GM23338 (cell line): ENCODE measurements at places on chromosomes 6 and 20. TPM values are rescaled to one million over a fixed set of nuclear protein-coding genes. Genes with fewer than 3 reads are reported as not detected.

DNA sequence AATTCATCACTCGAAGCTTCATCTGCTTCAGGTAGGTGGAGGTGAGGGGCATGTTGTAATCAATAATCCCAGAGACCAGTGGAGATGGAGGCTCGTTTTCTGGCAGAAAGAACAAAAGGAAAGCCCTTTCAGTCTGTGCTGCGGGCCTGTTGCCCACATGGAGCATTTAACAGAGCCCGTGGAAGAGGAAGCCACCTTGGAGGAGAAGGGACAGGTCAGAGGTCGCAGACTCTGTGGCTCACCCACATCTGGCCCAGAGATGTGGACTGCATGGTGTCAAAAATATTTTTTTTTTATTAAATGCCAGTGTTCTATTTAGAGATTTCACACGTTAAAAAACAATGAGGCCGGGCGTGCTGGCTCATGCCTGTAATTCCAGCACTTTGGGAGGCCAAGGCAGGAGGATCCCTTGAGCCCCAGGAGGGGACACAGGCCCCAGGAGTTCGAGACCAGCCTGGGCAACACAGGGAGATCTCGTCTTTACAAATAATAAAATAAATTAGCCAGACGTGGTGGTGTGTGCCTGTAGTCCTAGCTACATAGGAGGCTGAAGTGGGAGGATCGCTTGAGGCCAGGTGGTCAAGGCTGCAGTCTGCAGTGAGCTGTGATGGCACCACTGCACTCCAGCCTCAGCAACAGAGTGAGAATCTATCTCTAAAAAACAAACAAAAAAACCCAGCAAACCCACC is 73.6 kb downstream of the NOL4L start:
- H3K36me3 ChIP-seq, result no peaks in the 10 kb centered on the region
- no peak overlapping the region for H3K27ac ChIP-seq
- peaks cover 23% of the 10 kb centered on the region for H3K4me1 ChIP-seq
- no peak for DNase-seq

DNA sequence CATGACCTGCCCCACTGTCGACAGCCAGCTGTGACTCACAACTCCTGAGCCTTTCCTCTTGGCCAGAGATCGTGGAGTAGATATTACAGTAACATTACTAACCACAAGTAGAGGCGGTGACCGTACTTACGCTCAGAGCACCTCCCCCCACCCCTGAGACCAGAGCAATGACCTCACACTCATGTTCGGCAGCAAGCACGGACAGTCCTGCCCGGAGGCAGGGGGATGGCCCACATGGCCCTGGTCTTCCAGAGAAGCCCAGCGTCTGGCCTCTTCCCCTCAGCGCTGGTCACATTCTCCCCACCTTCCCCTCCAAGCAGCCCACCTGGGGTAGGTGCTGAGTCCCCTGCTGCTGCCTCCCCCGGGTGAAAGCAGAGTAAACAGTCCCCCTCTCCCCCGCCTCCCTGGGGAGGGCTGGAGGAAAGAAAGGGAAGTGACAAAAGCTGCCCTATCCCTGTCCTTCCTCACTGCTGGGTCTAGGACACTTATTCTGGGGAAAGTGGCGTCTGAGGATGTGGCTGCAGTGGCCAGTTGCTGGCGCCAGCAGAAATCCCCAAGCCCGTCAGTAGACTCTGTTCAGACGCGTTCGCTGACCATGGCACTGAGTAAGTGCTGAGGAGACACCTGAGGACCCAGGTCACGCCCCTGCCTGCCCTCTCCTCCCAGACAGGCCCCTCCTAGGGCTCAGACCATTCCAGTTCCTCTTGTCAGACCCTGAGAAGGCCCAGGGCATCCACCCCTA is 68.5 kb downstream of the MRPL14 start:
- H3K27ac ChIP-seq, result no peak overlapping the region
- no peaks in the 10 kb centered on the region for H3K27me3 ChIP-seq
- no peak for DNase-seq
- H3K36me3 ChIP-seq, result no peaks in the 10 kb centered on the region
- H3K4me3 ChIP-seq, result no peak overlapping the region
- no peaks in the 10 kb centered on the region for H3K4me1 ChIP-seq

- no peak for DNase-seq
- no peaks in the 10 kb centered on the region for H3K27me3 ChIP-seq
- no peaks in the 10 kb centered on the region for H3K4me1 ChIP-seq
- H3K27ac ChIP-seq, result no peak overlapping the region
- no peak overlapping the region for H3K4me3 ChIP-seq
Observed at GRCh38 chr6:169452869-169453620, 199.4 kb upstream of the THBS2 start.

- 0 out of 2 replicates have a peak, but pooled peaks cover 5% of the 10 kb centered on the region for H3K4me1 ChIP-seq
- H3K4me3 ChIP-seq, result peak overlapping the region; percentile 84
- no peaks in the 10 kb centered on the region for H3K27me3 ChIP-seq
- no peak for DNase-seq
Observed at GRCh38 chr6:26158076-26158580, 70.9 kb downstream of the HFE start.

GRCh38 chr6:71029555-71029954 is 72.7 kb upstream of the B3GAT2 start:
- no peak overlapping the region for H3K4me3 ChIP-seq
- no peaks in the 10 kb centered on the region for H3K27me3 ChIP-seq
- no peak overlapping the region for H3K27ac ChIP-seq

KHDC1L gene
- total RNA-seq, result not detected in 2 replicates

GRCh38 chr6:78505178-78505577 is 362.2 kb upstream of the IRAK1BP1 start:
- no peak for DNase-seq
- H3K4me1 ChIP-seq, result no peaks in the 10 kb centered on the region

PGC gene
- not detected in 2 replicates for total RNA-seq

DNA sequence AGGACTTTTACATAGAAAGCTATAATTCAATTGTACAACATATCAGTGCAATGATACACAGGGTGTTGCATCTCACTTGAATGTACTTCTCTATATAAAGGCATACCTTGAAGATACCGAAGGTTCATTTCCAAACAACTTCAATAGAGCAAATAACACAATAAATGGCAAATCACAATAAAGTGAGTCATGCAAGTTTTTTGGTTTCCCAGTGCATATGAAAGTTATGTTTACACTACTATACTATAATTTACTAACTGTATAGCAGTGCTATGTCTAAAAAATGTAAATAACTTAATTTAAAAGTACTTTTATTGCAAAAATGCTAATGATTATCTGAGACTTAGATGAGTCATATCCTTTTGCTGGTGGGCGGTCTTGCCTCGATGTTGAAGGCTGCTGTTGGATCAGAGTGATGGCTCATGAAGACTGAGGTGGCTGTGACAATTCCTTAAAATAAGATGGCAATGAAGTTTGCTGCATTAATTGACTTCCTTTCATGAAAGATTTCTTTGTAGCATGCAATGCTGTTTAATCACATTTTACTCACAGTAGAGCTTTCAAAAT is 188.8 kb downstream of the TASP1 start:
- no peaks in the 10 kb centered on the region for H3K27me3 ChIP-seq
- H3K4me3 ChIP-seq, result no peak overlapping the region
- no peaks in the 10 kb centered on the region for H3K36me3 ChIP-seq
- DNase-seq, result no peak

GRCh38 chr6:118344014-118344670 is 204.0 kb upstream of the PLN start:
- H3K36me3 ChIP-seq, result no peaks in the 10 kb centered on the region
- no peaks in the 10 kb centered on the region for H3K27me3 ChIP-seq
- no peak for DNase-seq
- H3K27ac ChIP-seq, result no peak overlapping the region
- H3K4me3 ChIP-seq, result no peak overlapping the region
- no peaks in the 10 kb centered on the region for H3K4me1 ChIP-seq

DNA sequence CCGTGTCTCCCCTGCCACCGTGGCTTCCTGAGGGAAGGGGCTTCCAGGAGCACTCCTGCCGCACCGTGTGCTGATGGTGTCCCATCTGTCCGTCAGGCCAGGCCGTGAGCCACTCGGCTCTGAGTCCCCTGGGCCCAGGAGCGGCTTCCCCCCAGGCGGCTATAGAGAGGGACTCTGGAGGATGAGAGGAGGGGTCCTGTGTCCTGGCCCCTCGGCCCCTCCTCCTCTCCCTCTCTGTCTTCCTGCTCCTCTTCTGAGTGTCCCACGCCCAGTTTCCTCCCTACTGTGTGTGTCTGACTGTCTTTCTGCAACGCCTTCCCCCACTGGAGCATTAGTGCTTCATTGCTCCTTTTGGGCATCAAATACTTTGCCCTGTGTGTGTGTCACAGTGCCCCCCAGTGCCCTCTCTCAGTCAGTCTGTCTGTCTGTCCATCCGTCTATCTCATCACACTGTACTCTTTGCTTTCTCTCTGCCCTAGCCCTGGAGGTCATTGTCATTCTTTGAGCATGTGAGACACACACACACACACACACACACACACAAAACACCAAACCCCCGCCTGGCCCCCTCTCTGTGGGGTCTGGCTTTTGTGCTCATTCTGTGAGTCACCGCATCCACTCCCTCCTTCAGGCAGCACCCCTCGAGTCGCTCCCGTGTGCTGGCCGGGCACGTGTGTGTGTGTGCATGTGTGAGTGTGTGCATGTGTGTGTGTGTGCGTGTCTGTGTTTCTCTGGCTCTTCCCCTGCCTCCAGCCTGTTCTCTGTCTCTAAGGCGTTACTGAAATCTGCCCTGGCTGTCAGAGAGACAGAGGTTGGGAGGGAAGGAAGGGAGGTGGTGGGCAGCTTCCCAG is 71.9 kb downstream of the SRC start:
- no peak for DNase-seq
- H3K27me3 ChIP-seq, result peaks cover 6% of the 10 kb centered on the region; the same call in 1 of the 2 replicates
- H3K36me3 ChIP-seq, result no peaks in the 10 kb centered on the region

PRPH2 gene
- 0.52 and 0.89 TPM in 2 replicates for total RNA-seq

POU5F1 gene
- total RNA-seq, result 3,419 and 3,629 TPM in 2 replicates

DNA sequence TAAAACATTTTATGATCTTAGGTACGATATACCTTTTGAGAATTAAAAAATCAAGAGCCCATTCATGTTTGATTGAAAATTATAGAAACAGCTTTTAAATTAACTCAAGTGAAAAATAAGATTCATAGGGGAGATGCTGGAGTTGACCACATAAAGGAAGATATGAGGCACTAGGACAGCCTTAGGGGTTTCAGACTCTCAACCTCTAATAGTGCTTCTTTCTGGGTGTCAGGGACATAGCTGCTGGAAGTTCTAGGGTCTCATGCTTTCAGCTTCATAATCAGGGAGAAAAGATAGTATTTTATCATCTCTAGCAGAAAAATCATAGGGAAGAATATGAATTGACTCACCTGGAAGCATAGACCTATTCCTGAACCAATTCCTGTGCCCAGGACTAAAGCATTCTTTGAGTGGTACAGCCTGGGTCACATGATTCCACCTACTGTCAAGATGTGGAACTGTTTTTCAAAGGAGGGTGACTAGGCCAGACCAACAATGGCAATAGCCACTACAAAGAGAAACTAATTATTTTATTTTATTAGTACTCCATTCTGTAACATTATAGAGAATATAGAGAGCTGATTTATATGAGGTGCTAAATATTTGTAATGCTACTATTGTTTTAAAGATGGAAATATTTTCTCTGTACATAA is 27.8 kb upstream of the CENPW start:
- no peak overlapping the region for H3K4me3 ChIP-seq
- DNase-seq, result peak; percentile 62
- H3K27me3 ChIP-seq, result no peaks in the 10 kb centered on the region
- H3K4me1 ChIP-seq, result no peaks in the 10 kb centered on the region

DNA sequence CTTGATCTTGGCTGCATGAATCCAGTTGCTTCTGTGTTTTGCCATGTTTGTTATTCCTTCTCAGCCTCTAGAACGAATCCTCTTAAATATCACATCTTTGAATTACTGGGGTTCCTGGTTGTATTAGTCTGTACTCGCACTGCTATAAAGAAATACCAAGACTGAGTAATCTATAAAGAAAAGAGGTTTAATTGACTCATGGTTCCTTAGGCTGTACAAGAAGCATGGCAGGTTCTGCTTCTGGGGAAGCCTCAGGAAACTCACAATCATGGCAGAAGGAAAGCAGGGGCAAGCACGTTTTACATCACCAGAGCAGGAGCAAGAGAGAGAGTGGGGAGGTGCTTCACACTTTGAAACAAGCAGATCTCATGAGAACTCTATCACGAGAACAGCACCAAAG is 18.0 kb upstream of the BFSP1 start:
- no peaks in the 10 kb centered on the region for H3K27me3 ChIP-seq
- no peak overlapping the region for H3K4me3 ChIP-seq
- H3K27ac ChIP-seq, result no peak overlapping the region
- H3K4me1 ChIP-seq, result peaks cover 4% of the 10 kb centered on the region
- no peak for DNase-seq

DNA sequence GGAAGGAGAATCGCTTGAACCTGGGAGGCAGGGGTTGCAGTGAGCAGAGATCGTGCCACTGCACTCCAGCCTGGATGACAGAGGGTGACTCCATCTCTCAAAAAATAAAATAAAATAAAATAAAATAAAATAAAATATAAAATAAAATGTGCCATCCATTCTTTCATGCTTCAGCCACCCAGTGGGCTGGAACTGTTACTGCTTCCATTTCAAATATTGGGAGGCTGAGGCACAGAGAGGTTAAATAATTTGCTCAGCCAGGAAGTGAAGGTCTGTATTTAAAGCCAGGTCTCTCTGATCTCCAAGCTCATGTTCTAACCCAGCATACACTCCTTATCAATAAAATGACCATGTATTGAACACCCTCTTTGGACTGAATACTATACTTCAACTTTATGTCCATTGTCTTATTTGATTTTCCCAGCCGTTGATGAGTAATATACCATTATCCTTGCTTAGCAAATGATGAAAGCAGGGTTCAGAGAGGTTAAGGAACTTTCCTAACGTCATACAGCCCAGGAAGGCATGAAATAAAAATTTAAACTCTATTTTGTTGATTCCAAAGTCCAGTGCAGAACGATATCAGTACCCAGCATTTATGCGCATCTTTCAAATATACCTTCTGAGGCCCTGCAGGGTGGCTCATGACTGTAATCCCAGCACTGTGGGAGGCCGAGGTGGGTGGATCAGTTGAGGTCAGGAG is 25.8 kb upstream of the SLC9A8 start:
- H3K27me3 ChIP-seq, result no peaks in the 10 kb centered on the region
- H3K4me1 ChIP-seq, result no peaks in the 10 kb centered on the region
- no peak overlapping the region for H3K27ac ChIP-seq
- peak; percentile 68 for DNase-seq
- H3K4me3 ChIP-seq, result no peak overlapping the region
- H3K36me3 ChIP-seq, result no peaks in the 10 kb centered on the region

- no peak overlapping the region for H3K27ac ChIP-seq
- H3K4me1 ChIP-seq, result no peaks in the 10 kb centered on the region
- no peaks in the 10 kb centered on the region for H3K36me3 ChIP-seq
- no peak overlapping the region for H3K4me3 ChIP-seq
- no peaks in the 10 kb centered on the region for H3K27me3 ChIP-seq
- no peak for DNase-seq
Observed at GRCh38 chr6:6091608-6092002, 84.9 kb upstream of the NRN1 start.

DNA sequence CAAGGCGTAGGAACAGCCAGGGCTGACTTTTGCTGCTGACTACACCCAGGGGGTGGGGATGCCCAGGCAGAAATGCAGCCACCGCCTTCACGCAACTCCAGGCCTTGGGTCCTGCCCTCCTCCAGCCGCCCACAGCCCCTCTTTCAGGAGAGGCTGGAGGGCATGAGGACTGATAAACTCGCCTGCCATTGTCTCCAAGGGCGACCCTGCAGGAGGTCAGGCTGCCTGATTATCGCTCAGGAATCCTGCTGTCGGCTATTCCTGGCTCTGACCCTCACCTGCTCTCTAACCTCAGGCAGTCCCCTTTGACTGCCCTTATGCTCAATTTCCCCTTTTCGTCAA is 62.0 kb upstream of the HDDC2 start:
- peaks cover 27% of the 10 kb centered on the region for H3K4me1 ChIP-seq
- peak; percentile 78 for DNase-seq
- peak overlapping the region; percentile 71 for H3K4me3 ChIP-seq
- H3K27ac ChIP-seq, result no peak overlapping the region
- H3K36me3 ChIP-seq, result no peaks in the 10 kb centered on the region
